ENCODE measurements at places on chromosomes 1 and 21.

GRCh38 chr1:152182944-152183361, 23.9 kb upstream of the RPTN start:
- DNase-seq = no peak

- no peak for DNase-seq
Measured at GRCh38 chr1:9295884-9296283, 3.2 kb downstream of the SPSB1 start.

DNA sequence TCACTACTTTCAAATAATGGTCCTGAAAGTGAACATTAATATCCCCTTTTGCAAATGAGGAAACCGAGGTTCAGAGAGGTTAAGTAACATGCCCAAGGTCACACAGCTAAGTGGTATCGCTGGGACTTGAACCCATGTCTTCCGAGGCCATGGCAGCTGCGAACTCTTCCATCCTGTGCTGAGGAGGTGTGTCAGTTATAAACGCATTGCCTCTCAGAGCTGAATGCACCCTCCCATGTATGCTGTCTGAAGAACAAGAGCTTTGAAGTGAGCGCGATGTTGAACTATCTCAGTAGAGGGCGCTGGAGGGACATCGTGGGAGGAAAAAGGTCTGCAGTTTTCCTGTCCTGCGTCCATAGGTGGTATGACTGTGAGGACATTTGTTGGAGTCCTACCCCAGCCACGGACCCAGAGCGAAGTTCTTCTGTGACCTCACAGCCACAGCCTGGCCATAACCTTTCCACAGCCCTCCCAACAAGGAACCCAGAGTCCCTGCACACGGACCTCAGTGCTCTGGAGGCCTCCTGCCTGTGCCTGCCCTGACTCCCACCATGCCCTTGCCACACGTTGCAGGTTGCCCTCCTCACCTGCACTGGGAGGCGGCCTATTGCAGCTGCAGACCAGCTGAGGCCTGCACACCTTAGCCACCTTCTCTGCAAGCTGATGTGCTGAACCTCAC, 7.5 kb downstream of the MYOC start:
- DNase-seq = peak; percentile 86

DNA sequence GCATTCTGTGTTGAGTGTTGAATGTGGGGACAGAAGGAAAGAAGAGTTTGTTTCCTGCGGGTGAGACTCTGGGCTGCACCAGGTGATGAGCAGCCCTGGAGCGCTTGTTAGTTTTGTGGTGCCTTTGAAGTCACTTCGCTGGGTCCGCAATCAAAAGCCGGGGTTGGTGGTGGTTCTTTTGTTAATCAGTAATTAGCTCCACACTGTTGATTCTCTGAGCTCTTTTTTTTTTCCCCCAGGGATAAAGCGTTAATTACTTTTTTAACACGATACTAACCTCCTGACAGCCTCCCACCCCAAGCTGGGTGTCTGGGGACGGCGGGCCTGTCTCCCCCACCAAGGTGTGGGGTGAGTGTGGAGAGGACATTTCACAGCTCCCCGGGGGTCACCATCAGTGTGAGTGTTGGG, 56.6 kb downstream of the AGPAT3 start:
- DNase-seq = no peak

DNA sequence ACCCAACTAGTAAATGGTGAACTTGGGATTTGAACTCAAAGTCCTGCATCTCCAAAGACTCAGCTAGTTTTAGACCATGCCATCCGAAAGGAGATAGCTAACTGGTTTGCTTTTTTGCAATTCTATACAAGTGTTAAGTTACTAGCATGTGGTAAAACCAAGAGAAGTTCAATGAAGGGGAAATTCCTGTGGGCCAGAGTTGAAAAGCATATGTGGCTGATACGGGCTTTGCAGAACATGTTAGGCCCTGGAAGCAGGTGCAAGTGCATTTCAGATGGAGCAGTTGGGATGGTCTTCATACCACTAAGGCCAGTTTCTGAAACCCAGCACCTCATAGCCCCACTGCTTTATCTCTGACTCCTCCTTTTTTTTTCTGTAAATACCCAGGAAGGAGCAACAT, 620.9 kb downstream of the PLPP3 start:
- DNase-seq = no peak

DNA sequence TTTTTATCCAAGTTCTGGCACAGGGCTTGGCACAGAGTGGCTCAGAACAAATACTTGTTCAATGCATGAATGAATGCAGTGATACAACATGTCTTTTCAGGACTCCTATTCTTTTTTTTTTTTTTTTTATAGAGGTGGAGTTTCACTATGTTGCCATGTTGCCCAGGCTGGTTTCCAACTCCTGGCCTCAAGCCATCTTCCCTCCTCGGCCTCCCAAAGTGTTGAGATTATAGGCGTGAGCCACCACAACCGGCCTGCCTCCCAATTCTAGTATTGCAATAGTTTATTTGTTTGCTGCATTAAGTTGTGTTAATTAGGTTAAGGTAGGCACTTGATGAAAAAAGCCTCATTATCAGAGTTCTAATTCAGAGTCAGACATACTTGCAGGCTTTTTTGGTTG, 17.9 kb downstream of the UBE4B start:
- no peak for DNase-seq

- DNase-seq = no peak
Measured at GRCh38 chr1:112828716-112829115, 113.6 kb upstream of the PPM1J start.

- no peak for DNase-seq
Measured at GRCh38 chr1:22903113-22903512, 69.6 kb downstream of the LACTBL1 start.

- no peak for DNase-seq
Measured at GRCh38 chr1:200454425-200454824, 44.6 kb upstream of the ZNF281 start.

DNA sequence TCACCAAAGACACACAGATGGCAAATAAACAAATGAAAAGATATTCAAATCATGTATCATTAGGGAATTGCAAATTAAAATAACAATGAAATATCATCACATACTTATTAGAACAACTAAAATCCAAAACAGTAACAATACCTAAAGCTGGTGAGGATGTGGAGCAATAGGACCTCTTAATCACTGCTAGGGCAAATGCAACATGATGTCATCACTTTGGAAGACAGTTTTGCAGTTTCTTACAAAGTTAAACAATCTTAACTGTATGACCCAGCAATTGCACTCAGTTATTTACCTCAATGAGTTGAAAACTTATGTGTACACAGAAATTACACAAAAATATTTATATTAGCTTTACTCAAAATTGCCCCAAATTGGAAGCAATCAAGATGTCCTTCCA, 47.3 kb downstream of the SELENOF start:
- DNase-seq = peak; percentile 53

DNA sequence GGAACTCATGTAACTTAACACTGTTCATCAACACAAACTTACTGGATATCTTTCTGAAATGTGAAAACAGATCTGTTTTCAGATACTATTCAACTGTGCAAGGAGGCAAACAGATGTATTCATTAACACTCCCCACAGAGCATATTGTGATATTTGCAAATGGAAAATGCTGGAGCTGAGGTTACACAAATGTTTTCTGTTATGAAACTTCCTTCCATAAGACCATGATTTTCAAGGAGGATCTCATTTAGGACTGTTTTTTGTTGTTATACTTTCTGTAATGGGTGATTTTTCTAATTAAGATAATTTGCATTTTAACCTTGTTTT, 56.1 kb downstream of the GABPA start:
- no peak for DNase-seq

DNA sequence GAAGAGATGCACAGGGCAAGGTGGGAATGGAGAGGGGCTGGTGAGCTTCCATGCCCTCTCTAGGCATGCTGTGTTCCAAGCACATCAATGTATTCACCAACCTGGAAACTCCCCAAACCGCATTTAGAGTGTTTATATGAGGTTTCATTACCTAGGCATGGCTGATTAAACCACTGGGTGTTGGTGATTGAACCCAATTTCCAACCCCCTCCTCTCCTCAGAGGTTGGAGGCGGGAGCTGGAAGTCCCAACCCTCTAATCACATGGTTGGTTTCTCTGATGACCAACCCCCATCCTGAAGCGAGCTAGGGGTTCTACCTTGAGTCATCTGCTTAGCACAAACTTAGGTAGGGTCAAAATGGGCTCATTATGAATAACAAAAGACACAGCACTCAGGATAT, 3.0 kb upstream of the PPIE start:
- DNase-seq = no peak

GRCh38 chr1:163896001-163896400, 574.2 kb downstream of the NUF2 start:
- DNase-seq = no peak

- peak; percentile 60 for DNase-seq
Measured at GRCh38 chr1:77534456-77534855, 148.0 kb downstream of the ZZZ3 start.

DNA sequence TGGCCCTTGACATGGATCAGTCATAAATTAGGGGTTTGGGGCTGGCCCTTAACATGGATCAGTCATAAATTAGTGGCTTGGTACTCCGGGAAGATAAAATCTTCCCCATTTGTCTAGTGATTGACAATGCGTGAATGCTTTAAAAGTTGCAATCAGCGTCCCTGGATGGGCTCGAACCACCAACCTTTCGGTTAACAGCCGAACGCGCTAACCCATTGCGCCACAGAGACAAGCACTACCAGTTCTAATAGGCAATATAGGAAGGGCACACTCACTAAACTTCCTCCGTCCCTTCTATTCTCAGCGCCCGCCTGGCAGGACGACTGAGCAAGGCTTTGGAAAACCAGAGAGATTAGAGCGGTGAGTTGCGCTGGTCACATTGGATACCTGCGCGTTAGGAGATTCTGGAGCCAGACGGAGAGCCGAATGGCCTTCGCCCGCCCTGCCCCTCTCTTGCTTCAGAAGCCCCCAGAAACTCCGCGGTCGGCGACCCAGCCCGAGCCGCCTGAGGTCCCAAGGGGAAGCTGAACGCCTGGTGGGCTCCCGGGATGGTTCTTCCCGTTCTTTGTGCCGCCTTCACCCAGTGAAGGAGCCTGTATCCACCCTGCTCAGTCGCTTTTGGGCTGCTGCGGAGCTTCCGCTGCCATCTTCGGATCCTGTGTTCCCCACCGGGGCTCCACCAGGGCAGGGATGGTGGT, 235.9 kb downstream of the FAM72C start:
- DNase-seq = peak; percentile 14

DNA sequence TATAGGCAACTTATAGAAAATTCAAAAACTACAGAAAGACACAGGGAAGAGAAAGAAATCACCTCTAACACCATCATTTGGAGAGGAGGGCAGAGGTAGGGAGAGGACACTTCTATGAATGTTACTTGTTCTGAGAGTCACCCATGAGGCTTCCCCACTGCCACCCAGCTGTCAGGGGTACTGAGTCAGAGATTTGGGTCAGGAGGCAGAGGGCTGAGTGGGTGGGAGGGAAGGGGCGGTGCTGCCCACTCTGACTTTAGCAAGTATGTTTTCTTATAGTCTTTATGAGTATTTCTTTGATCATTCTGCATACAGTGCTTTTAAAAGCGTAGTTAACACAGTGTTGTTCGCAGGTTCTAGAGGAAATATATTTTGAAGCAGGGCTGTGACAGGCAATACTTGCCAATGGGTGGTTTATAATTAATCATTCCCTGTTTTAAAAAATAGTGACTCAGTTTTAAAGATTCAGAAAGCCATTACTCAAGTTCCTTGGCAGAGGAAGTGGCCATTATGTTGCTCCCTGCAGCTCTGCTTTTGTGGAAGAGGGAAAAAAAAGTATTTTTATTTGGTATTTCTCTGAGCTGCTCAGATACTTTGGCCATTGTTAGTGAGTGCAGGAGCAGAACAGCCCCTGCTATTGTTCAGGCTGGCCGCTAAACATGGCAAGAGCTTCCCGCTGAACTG, 18.3 kb downstream of the IL6R start:
- peak; percentile 69 for DNase-seq

- no peak for DNase-seq
Measured at GRCh38 chr1:177309880-177310279, 139.1 kb downstream of the BRINP2 start.

DNA sequence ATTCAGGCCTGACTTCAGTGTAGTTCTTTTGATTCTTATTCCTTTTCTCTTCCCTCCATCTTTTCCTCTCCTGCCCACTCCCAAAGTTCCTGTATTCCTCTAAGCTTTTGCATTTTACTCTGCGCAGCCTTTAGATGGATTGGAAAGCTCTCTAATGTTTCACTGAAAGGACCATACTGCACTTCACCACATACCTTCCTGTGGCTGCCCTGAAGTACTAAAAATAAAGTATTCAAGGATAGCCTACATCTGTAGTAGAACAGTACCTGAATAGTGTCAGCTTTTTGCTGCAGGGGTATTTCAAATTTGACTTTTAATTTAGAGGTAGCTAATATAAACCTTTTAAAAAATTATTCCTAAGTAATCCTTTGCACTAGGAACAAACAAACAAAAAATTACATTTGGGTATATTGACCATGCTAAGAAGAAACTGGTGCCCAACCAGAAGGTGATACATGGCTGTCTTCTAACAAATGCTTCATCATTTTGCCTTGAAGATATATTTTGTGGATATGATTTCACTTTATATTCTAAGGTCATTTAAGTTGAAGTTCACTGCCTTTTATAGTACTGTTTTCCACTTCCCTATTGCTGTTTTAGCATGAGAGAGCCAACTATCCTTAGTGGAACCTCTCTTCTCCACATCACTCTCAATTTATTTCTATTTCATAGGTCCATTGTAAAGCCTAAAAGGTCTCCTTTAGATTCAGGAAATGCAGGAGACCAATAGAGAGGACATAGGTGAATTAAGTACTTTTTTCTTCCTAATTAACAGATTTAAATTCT, 22.8 kb downstream of the FAM20B start:
- DNase-seq = peak; percentile 35

DNA sequence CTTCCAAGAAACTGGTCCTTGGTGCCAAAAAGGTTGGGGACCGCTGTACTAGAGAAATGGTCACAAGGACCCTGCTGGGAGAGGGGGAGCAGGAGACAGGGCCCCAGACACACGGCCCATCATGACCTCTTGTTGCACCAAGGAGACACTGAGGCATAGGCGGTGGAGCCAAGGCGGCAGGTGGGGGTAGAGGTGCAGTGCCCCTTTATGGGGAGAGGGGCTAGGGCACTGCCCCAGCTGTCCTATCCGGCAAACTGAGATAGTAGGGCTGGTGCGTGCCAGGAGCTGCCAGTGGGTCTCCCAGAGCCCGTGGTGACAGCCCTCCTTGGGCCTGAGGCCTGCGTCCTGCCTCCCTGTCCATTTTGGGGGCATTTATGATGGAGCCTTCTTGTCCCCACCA, 20.3 kb downstream of the TNNT2 start:
- DNase-seq = no peak

DNA sequence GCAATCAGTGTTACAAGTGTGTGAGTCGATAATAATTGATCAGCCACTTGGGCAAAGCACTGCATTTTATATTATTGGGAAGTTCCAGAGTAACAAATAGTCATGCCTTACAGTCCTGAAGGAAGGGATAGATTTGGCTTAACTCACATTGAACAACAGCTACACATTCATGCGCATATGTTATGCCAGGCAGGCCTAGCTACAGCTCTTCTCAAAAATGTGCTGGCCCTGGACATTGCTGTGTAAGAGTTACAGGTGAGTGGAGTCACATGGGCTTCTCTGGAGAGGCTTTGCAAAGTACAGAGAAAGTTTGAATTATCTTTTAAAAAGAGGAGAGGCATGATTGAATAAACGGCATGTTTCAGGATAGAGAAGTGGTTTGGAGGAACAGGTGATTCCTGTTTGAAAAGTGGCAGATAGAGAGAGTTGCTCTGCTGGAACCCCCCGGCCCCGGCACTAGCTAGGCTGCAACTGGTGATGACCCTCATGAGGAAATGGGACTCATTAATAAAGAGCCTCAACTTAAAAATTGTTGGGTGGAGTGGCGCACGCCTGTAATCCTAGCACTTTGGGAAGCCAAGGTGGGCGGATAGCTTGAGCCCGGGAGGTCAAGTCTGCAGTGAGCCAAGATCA, 200.6 kb downstream of the CRB1 start:
- DNase-seq = no peak

Data from suppressor macrophage (primary cell).